Muscle of back (tissue), 13 donors: ENCODE measurements at places on chromosomes 2 and 18. TPM values are rescaled to one million over a fixed set of nuclear protein-coding genes. Genes with fewer than 3 reads are reported as not detected.
A peak's percentile ranks its signal among the peaks of the same experiment; 100 is the strongest.

GRCh38 chr2:169301596-169302335, 60.6 kb downstream of the LRP2 start:
- no peak for DNase-seq

Gene RAB27B
- polyA plus RNA-seq: 0.58 TPM

Gene SSB
- polyA plus RNA-seq: 131 TPM

- DNase-seq: peak; percentile 24
These were observed 73.8 kb downstream of the RPIA start for GRCh38 chr2:88765154-88765888.

Gene AQP12A
- 0.76 TPM for polyA plus RNA-seq

Gene SLC4A5
- polyA plus RNA-seq: 1.7 TPM

Gene TANK
- 23.3 TPM for polyA plus RNA-seq

- no peak for DNase-seq
These were observed 95.4 kb upstream of the OTOS start for GRCh38 chr2:240235811-240236210.

Gene TRIB2
- polyA plus RNA-seq: 53.6 TPM

DNA sequence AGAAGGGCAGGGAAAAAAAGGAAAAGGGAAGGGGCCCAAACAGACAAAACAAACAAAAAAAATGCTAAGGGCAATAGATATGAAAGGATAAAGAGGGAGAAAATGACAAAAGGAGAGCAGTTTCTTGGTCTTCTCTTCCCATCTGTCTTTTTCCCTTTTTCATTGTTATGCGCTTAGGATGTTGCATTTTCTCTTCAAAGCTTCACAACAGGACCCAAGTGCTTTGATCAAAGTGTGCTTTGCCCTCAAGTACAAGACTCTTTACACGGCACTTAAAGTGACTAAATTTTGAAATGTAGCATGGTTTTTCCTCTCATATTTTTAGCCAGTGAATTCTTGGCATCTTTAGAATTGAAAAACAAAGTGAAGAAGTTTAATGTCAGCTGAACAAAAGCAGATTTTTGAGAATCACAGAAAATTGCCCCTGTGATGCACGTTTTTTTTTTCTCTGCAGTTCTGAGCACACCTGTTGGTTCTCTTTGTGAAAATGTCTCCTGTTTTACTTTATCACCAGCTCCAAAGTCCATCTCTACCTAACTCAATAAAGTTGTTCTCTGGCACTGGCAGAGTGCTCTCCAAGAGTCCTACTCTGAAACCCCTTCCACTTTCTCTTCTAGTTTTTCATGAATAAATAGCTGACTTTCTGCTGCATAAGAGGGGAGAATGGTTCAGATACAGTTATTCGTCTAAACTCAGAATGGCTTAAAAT, 126.6 kb downstream of the KCNH7 start:
- DNase-seq: no peak

Gene CXCR4
- 32.2 TPM for polyA plus RNA-seq
